DND-41 (cell line): ENCODE measurements at places on chromosomes 13 and 19.

GRCh38 chr19:53132141-53132991 lies at the start of gene ZNF415:
ZNF415 (minus strand) TSS chr19:53132910; CDS start chr19:53122676, 10,234 bp downstream.
- DNase-seq, result peak; percentile 85

DNA sequence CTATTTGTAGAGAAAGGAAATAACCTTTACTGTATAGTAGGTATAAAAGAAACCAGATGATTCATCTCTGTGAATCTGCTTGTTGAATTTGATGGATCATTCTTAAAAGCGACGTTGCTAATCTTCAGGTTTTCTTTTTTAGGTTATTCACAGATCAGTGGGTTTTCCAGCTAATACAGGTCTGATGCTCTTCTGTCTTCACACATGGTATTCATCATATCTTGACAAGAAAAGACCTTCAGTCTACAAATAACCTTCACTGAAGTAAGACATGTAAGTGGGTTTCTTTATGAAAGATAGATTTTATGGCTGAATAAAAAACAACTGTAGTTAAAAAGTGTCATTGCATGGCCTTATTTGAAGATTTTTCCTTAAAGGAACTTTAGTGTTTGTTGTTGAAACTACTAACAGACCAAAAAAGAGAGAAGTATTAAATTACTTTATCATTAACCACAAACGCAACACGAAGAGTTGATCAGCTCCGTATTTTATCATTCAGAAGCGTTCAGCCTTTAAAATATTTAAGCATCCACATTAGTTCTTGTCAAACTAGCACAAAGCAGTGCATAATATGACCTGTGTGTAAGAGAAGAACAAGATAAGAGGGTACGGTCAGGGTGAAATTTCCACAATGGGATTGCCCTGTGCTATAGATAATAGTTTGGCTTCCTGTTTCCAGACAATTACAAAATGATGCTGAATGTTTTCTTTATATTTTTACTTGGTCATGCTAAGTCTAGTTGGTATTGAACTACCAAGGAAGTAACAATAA lies 299.5 kb downstream of the MZT1 start:
- no peak for DNase-seq

DNA sequence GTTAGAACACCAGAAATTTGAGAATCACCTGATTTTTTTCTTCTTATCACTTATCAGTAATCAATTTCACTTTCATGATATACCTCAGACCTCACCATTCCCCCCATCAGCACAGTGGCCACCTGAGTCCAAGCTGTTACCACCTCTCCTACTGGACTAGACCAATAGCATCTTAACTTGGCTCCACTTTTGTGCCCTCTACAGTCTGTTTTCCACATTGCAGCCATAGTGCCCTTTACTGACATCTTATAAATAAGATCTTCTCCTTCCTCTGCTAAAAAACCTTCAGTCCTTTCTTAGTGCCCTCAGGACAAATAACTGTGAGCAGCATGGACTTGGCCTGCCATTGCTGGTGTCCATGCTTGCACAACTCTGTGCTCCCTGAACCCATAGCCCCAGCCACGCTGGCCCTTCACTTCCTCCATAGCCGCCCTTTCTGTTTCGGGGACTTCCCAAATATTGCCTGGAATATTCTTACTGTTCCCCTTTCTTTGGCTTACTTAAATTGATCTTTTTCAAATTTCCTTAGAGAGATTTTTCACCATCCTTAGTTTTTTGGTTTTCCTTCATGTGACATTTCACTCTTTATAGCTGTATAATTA lies 380.8 kb downstream of the LMO7 start:
- DNase-seq, result peak; percentile 10

GRCh38 chr13:40640845-40641458 lies 25.5 kb downstream of the FOXO1 start:
- no peak for DNase-seq

GRCh38 chr13:73859841-73860240 lies 274.4 kb downstream of the KLF12 start:
- no peak for DNase-seq

DNA sequence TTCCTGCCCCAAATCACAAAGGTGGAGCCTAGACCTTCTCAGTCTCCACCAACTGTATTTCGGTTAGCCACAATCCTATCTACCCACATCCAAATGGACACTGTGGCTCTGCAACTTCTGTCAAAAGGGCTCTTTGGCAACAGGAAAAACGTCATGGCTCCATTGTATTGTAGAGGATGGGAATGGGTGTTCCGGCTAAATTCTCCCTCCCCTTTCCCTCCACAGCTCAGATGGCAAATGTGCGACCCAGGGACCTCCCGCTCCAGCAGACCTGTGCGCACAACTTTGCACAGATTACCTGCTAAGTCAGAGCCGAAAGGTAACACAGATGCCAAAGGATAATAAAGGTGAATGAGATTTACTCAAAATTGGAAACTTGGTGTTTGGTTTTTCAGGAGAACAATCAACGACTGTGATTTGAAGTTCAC lies 968 bp upstream of the KL start:
- DNase-seq, result no peak

DNA sequence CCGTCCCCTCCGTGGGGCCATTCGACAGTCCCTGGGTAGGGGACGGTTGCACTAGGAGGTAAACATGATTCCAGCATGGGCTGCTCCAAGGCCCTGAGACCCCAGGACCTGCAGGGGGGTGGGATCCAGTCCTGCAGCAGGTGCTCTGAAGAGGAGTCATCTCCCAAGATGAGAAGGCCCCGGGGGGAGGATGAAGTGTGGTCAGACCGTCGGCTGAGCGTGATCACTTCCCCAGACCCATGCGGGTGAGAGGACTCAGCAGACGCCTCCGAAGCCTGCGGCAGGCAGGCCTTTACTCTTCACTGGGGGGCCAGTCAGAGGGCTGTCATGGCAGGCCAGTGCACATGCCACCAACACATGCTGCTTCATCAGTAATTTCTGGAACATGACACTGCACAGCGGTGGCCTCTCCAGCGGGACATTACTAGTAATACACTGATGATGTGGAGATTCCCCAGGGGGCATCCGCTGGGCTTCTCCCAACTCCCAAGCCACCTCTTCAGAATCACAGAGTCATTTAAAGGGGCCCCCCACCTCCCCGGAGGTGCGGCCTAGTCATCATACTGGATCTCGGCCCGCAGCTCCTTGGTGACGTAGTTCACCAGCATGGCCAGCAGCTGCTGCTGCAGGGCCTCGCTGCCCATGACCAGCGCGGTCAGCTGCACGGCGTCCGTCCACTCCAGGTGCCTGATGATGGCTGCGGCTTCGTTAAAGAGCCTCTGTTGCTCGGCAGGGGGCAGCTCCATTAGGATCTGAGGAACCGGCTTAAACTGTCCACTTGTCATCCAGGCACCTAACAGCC lies 12.7 kb downstream of the C19orf12 start:
- DNase-seq, result no peak
